ENCODE measurements at places on chromosomes 3 and 15.

DNA sequence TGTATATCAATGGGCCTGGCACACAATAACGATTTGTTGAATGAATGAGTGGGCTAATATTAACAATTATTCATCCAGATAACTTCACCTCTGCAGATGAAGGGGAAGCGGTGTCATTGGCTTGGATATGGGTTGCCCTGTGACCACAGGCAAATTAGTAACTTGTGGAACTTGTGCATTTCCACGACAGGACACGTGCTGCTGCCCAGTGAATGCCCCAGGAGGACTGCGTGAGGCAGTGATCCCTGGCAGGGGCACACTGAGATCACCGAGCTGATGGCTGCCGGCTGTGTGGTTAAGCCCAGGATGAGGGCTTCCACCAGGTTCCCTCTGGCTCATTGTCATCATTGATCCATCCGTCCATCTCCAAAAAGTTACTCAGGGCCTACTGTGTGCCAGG, 84.1 kb upstream of the HACD2 start:
- DNase-seq = no peak

- DNase-seq = no peak
These were observed 13.9 kb downstream of the TSC22D2 start for GRCh38 chr3:150421799-150422548.

GRCh38 chr15:79562899-79563298, 130.8 kb downstream of the MINAR1 start:
- DNase-seq = no peak

GRCh38 chr3:100319951-100320350, 14.6 kb upstream of the NIT2 start:
- no peak for DNase-seq

DNA sequence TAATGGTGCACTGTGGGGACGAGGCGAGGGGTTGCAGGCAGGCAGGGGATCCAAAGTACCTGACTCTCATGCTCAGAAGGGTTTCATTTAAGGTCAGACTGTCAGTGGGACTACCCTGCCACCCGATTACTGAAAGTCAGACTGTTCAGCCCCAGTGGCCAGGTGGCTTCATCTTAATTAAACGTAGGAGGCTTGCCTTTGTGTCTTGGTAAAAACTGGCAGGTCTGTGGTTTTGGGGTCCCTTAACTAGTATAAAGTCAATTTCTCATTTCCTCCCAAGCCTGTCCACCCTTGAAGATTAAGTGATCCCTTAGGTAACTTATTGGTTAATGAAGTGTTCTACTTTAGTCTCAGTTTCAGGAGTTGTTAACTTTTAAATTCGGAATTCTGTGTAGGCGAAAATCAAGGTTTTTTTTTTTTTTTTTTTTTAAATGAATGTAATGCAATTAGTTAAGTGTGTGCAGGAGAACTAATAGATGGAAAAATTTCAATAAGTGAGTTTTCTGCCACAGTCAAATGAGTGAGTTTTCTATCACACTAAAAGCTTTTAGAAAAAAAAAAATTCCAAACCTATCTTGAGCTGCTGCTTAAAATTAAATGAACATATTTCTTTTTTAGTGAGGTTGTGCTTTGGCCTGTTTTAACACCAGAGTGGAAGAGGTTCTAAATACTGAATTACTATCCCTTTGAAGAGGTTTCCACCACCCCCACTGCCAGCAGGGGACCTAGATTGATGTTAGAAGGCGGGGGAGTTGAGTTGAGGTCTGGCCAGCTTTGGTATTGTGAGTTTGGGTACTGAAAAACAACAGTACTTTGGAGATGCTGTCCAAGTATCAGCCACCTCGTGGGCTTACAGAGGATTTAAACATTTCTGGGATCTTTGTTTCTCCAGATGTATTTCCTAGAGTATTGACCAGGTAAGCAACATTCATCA, 15.2 kb downstream of the ITPR1 start:
- DNase-seq = no peak

GRCh38 chr3:45541326-45542321, 52.9 kb upstream of the LIMD1 start:
- DNase-seq = no peak

DNA sequence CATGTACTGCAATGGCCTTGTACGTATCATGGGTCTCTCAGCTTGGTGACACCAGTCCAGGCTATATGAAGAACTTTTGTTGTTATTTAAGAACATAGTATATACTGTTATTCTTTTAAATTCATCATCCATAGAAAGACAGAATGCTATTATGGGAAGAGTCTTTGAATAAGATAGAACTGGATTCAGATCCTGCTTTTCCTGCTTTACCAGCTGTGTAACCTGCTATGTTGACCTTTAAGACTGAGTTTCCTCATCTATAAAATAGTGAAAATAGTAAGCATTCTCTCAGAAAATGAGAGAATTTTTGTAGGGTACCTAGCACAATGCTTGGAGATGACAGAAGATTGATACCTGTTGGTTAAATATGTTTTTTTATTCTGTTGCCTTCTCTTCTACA, 204.1 kb upstream of the TBL1XR1 start:
- no peak for DNase-seq

DNA sequence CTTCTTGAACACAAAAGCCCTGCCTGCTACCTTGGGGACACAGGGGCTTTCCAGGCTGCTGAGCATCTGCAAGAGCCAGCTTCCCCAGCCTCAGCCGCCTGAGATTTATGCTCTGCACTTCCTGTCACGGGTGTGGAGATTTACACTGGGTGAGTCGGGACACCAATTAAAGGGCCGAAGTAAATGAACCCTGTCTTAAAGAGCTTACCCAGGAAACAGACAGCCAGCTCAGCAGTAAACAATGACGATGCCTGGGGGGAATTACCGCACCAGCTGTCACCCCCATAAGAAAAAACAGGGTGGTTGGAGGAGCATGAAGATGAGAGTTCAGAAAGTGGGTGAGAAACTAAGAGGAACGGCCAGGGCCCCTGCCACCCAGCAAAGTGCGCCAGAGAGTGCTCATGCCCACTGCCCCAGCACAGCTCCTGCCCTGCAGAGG, 37.5 kb upstream of the IQSEC1 start:
- no peak for DNase-seq

DNA sequence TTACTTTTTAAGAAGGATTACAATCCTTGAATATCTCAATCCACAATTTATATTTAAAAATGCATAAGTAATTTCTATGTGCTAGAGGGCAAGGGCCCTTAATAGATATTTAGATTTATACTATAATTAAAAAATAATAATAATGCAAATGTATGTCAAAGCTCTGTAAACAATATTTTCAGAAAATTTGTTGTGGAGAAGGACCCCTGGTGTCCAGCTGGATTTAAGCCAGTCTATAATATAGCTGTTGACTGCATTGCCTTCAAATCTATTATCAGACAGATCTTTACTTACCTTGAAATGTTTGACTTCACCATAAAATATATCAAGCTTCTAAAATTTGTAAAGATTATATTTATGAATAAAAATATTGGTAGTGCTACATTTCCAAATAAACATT, 65.6 kb downstream of the ZBTB20 start:
- no peak for DNase-seq

DNA sequence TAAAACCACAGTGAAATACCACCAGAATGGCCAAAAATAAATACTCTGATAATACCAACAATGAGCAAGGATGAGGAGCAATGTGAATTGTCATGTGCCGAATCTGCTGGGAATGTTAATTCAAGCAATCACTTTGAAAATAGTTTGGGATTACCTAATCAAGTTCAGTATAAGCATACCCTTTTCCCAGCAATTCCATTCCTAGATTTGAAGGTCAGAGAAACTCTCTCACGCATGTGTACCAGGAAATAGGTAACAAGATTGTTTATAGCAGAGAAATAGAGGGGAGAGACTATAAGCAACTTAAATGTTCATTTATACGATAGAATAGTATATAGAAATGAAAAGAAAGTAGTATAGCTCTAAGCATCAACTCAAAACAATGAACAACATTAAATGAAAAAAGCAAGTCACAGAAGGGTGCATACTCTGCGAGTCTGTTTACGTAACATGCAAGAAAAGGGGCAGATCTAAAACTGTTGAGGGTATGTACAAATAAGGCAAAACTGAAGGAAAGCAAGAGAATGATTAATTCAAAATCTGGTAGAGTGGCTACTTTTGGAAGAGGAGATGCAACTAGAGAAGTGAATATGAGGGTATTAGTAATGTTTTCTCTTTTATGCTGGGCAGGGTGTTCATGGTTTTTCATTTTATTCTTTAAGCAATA, 27.4 kb downstream of the TMOD3 start:
- DNase-seq = no peak

DNA sequence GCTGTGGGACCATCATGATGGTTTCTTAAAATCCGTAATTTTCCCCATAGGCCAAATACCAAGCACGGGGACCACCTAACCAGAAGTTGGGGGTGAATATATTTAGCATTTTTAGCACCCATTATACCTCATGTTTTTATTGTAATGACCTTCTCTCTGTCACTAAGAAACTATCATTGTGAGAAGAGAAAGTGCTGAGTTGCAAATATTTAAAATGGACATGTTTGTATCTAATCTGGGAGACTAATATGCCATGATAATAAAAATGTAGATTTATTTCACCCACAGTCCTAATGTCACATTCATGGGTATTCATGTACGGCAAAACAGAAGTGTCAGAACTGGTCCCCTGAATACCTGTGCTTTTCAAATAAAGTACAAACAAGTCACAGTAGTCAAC, 398.9 kb upstream of the NR2F2 start:
- no peak for DNase-seq

GRCh38 chr3:76700323-76700722, 339.6 kb upstream of the ROBO2 start:
- no peak for DNase-seq

- DNase-seq = no peak
These were observed 77.1 kb upstream of the CACNA2D3 start for GRCh38 chr3:54045061-54045815.

GRCh38 chr3:50297384-50297775, 1.8 kb downstream of the HYAL3 start:
- no peak for DNase-seq

DNA sequence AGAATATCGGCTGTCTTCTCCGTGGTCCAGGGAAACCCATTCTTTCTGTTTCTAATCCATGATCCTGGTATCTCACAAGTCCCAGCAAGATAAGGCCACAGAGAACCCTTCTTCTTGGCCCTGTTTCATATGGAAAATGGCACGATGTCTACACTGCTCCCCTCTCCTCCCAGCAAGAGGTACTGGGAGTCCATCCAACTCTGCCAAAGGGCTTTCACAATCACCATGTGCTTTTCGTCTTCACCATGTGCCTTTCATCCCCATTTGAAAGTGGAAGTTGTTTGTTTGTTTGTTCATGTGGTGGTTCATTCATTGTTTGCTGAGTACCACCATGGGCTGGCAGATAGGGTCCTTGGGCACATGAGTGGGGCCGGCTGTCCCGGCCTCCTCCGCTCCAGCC, 5.5 kb downstream of the ITIH3 start:
- no peak for DNase-seq

- no peak for DNase-seq
These were observed 242.1 kb downstream of the THSD4 start for GRCh38 chr15:71357321-71357732.

GRCh38 chr15:71804226-71804625, 6.1 kb upstream of the NR2E3 start:
- DNase-seq = no peak

GRCh38 chr3:174352227-174352626, 506.9 kb upstream of the NAALADL2 start:
- no peak for DNase-seq

DNA sequence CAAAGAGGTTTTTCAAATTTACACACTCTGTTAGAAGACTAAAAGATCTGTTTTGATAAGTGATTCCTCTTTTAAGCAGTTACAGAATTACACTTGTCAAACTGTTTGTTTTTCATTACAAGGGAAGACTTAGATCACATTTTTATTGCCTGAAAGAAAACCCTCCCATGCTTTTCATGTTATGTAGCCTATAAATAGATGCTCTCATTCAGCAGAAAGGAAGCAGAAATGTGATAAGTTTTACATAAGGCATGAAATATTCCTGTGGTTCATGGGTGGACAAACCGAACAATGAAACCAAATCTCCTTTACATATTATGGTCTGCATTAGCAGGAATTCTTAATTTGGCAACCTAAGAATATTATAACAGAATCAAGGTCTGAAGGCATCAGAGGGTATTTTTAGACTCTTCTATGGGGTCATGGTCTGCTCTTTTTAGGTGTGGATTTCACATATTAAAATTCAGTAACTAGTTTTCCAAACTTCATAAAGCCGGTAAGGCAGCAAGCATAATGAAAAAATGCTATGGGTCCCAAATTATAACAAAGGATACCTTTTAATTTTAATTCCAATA, 37.3 kb upstream of the FXR1 start:
- DNase-seq = no peak

- DNase-seq = no peak
These were observed 245.5 kb upstream of the MDFIC2 start for GRCh38 chr3:70557976-70558375.

DNA sequence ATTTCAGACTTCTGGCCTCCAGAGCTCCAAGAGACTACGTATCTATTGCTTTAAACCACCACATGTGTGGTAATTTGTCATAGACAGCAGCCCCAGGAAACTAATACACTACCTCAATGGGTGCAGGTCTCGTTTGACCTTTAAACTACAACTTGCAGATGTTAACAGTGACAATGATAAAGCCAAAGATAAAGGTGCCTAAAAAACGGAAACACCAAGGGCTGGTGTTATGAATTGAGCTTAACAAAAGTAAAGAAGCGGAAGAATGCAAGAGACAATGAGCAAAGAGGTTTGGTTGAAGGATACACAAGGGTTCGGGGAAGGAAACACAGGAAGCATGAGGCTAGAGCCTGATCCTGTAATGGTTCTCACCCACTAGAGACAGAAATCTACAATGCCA, 50.8 kb downstream of the RFTN1 start:
- no peak for DNase-seq

DNA sequence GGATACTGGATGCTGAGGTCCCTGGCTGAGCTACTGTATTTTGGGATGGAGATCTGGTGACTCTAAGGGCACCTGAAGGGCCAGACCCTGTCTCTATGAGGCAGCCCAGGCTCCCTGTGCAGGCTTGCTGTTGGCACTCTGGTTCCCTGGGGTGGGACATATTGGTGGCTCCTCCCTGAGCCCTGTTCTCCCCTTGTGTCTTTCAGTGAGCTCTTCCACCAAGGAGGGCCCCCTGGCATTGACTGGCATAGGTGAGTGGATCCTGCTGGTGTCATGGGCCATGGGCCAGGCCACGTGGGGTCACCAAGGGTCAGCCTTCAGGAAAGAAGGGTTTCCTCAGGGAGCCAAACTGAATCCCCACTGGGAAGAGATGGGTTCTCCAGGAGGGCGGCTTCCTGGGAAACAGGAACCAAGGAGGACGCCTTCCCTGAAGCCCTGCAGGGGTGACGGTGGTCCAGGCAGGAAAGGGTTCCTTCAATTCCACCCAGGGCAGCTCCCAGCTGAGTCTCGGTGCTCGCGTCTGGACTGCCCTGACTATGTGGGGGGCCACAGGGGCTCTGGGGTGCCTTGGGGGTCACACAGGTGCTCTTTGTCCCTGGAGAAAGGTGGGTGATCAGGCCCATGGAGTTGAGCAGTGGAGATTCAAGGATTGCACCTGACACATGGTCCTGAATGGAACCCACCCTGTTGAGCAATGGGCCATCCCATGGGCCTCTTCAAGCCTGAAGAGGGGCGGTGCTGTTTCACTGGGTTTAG, 220.4 kb downstream of the SNRPN start:
- DNase-seq = no peak

All from stimulated activated CD8-positive, alpha-beta memory T cell treated with anti-CD3 and anti-CD28 coated beads, Interleukin-7, amount 100 ng/mL, for 1 hour (primary cell).